ENCODE measurements at places on chromosomes 7 and 10. TPM values are rescaled to one million over a fixed set of nuclear protein-coding genes. Genes with fewer than 3 reads are reported as not detected.

The CYP3A4 gene
- total RNA-seq: 0.32 TPM

The FOXP2 gene
- 2.4 TPM for total RNA-seq

The DDIT4 gene
- total RNA-seq: 112 TPM

The CYP3A5 gene
- 0.16 TPM for total RNA-seq

The RAB19 gene
- total RNA-seq: not detected

The SPDYE5 gene
- not detected for total RNA-seq
